ENCODE measurements at places on chromosomes 6 and 20.

GRCh38 chr20:44618318-44618731 lies 33.2 kb downstream of the ADA start:
- DNase-seq: no peak

- DNase-seq: no peak
Measured at GRCh38 chr6:124200661-124201060, 397.0 kb downstream of the NKAIN2 start.

- no peak for DNase-seq
Measured at GRCh38 chr6:138103871-138104270, 3.3 kb downstream of the PERP start.

DNA sequence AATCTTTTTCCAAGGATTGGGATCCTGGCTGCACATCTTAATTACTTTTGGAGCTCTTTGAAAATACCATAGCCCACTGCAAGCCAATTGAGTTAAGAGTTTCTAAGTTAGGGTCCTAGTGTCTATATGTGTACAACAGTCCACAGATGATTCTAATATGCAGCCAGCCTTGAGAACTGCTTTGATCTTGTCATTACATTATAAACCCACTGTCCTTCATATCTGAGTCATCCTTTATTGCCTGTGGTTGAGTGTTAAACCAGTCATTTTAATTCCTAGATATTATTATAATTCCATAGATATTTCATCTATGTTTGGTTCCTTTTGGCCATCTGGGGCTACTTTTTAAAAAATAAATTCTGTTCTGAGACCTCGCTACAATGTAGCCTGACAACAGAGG lies 24.1 kb downstream of the MCM8 start:
- DNase-seq: no peak

DNA sequence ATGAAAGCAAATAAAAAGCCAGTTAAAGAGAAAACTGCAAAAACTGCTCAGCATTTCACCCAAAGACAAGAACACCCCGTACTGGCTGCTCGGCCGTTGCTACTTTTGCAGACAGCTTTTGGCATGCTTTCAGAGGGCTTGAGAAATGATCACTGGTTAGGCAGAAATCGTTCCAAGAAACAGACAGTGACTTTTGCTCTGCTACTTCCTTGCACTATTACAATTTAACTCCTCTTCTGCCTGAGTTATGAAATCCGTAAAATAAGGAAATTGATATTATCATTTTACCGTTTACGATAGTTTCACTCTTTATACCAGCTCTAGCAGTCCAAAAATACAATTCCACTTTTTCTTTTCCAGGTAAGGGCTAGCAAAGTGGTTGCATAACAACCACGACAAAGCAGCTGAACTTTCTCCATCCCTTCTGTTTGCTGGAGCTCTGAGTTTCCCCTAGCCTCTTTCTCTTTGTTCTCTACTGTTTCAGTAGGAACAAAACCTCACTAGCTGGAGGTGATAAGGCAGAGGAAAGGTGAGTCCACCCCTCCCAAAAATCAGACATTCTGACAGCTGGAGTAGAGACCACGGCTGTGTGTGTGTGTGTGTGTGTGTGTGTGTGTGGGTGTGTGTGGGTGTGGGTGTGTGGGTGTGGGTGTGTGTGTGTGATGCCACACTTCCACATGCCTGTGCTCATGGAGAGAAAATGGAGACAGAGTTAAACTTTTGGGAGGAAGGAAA lies 191.8 kb upstream of the RREB1 start:
- DNase-seq: no peak

DNA sequence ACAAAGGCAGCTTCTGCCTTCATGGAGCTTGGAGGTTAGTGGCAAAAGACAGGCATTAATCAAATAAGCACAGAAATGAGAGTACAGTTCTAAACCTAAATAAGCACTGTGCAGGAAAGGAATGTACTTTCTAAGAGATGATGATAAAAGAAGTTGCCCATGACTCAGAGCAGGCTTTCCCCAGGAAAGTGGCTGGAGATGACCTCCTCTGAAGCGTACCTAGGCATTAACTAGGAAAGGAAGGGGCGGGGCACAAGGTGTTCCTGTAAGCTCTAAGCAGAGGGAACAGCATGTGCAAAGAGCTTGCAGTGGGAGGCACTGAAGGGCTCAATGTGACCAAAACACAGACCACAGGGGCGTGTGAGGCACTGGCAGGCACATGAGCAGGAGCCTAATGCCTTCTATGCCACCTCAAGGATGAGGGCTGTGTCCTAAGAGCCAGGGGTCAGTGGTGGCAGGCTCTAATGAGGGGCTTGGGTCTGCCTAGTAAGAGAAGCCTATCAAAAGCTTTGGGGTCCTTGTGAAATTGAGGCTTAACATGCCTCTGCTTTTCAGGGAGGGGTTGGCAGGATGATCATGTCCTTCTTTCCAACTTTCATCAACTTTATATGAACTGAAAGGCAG lies 4.9 kb downstream of the SSTR4 start:
- DNase-seq: no peak

- DNase-seq: no peak
Measured at GRCh38 chr6:43205849-43206248, 23.4 kb downstream of the DNPH1 start.

GRCh38 chr6:8940356-8940755 lies 505.0 kb upstream of the SLC35B3 start:
- DNase-seq: no peak

DNA sequence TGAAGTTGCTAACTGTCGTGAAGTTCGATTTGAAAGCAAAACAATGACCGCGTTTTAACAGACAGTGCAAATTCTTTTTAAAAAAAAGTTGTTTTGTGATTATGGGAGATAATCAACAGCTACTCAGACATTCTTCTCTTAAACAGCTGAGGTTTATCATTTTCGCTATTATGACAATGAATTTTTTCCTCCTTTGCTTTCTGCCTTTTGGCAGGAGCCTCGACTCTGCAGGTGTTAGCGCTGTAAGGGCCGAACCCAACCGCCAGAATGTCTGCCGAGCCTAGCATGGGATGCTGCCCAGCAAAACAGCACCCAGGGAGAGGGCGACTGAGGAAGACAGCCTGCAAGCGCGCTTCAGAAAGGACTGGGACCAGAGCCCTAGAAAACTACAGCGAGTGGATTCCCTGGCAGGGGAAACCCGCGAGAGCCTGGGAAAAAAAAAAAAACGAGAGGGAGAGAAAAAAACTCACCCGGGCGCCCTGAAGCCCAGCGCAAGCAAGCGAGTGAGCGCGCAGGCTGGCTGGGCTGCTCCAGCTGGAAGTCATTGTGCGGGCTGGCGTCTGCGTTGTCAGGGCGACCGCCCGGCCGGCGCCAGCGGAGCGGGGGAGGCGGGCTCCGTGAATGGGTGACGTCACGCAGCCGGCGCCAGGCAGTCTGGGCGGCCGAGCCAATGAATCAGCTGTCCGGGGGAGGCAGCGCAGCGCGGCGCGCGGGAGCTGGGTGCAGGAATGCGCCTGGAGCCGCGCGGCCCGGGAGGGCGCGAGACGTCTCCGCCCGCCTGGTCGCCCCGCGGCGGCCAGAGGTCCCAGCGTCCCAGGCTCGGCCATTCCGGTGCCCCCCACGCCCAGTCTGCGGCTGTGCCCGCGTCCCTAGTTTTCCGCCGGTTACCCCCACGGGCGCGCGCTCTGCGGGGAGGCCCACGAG lies 32.7 kb upstream of the ID4 start:
- peak; percentile 93 for DNase-seq

DNA sequence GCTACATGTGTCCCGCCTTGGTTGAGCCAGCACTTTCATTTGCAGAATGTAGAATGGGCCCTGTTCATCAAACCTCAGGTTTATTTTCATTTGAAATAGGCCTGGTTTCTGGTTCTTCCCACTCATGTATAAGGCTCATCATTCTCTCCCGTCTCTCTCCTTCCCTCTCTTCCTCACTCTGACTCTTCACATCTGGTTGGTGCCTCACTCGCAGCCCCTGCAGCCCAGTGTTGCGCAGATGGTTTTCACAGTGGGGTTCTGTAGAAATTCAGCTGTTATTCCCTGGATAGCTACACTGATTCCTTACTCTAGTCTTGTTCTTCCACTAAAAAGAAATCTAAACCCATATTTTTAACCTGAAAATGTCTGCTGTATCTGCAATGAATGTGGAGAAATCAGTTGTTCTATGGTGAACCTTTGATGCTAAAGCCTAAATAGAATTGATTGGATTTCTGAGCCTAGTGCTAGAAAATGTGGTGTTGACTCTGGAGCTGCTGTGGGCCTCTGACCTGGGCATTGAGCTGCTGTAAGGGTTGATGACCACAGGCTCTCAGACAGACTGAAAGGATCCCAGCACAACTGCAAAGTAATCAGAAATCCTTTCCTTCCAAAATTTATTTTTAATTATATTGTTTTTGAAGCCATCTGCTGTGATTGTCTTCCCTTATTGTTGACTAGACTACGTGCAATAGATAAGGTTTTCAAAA lies 150.3 kb downstream of the TMEM242 start:
- DNase-seq: no peak

DNA sequence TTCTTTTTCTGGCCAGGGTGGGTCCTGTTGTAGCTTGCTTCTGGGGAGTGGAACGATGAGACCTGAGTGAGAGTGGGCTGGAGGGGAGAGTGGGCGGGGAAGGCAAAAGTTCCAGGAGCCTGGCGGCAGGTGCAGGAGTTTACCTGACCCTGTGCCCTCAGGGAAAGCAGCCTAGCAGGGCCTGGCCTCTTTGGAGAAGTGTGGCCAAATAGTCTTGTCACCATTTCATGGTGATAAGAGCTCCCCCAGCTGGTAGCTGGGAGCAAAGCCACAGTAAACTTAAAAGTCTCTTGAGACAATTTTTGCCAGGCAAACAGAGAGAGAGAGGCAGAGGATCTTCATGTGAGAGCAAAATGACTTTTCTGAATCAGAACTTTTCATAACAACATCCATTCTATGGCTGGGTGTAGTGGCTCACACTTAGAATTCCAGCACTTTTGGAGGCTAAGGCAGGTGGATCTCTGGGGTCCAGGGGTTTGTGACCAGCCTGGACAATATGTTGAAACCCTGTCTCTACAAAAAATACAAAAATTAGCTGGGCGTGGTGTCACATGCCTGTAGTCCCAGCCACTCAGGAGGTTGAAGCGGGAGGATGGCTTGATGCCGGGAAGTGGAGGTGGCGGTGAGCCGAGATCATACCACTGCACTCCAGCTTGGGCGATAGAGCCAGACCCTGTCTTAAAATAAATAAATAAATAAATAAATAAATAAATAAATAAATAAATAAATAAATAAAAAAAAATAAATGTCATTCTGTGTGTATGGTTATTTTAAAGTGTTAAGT lies 161.8 kb upstream of the SCGN start:
- DNase-seq: peak; percentile 47

Data from AG04450 (cell line).